ENCODE measurements at places on chromosomes 2 and 18. TPM values are rescaled to one million over a fixed set of nuclear protein-coding genes. Genes with fewer than 3 reads are reported as not detected.

GRCh38 chr2:225400060-225400511 lies 576 bp downstream of the NYAP2 start:
- DNase-seq, result peak; percentile 19

Gene ERLEC1
- polyA plus RNA-seq, result 40.4 TPM

DNA sequence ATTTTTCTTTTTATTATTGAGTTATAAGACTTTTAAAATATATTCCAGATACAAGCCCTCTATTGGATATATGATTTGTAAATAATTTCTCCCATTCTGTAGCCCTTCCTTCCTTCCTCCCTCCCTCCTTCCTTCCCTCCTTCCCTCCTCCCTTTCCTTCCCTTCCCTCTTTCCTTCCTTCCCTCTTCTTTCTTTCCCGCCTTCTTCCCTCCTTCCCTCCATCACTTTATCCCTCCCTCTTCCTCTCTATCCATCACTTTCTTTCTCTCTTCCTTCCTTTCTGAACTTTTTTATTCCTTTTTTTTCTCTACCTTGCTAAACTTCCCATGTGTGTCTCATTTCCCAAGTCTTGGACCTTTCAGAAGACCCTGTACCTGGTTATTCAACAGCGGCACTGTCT lies 45.5 kb upstream of the ELOA2 start:
- no peak for DNase-seq

DNA sequence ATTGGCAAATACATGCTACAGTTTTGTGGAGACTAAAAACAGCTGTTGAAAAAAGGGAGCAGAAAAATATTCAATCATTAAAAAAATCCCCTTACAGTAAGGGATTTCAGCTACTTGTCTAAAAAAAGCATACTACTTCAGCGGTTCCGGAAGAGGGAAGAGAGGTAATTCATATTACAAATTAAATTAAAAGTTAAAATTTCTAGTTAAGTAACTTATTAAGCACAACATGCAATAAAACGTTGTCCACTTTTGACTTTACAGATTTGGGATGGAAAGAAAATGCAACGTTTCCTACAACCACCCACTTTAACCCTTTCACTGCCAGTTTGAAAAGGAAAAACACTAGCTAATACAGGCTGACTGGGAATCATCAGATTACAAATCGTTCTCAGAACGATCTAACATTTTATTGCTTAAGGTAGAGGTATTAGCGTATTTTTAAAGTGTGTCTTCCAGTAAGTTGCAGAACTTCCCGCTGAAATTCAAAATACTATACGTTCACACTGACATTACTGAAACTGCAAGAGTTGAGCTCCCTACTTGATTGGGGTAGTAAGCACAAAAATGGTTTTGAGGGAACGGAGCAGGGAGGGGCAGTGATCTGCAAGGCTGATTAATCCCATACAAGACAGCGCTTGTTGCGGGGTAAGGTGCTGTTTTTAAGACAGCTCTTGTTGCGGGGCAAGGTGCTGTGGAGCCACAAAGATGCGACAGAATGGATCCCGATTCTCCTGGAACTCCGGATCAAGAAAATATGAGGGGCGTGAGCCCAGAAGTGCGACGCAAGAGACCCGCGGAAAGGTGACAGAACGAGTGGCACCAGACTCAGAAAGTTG lies 743 bp downstream of the HADHA start:
- no peak for DNase-seq

DNA sequence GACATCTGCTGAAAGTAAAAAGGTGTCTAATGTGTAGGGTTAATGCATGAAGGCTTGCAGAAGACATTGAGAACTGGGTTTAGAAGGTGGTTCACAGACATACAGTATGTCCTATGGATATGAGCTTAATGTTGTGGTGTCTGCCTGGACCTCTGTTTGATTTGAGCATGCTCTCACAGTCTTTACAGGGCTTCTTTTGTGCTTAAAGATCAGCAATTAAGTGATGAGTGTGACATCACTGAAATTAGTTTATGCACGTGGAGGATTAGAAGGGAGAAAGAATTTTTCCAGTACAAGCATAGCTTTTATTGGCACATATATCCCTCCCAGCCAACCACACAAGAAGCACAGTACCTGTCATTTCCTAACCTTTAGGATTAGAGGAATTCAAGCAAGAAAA lies 367.5 kb upstream of the RAB12 start:
- DNase-seq, result no peak

DNA sequence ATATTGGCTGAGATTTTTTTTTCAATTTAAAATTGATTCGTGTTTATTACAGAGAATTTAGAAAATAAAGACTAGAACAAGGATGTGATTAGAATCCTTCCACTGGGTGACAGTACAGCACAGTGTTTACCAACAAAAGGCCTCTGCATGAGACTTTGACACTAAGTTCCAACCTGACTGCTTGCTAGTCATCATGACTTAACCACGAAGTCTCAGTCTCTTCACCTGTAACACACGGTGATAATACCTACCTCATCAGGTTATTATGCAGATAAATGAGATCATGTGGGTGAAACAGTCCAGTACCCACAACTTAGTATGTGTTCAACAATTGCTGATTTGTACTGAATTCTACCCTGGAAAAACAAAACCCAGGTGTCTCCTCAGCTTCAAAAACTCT lies 151.2 kb downstream of the STK39 start:
- no peak for DNase-seq

DNA sequence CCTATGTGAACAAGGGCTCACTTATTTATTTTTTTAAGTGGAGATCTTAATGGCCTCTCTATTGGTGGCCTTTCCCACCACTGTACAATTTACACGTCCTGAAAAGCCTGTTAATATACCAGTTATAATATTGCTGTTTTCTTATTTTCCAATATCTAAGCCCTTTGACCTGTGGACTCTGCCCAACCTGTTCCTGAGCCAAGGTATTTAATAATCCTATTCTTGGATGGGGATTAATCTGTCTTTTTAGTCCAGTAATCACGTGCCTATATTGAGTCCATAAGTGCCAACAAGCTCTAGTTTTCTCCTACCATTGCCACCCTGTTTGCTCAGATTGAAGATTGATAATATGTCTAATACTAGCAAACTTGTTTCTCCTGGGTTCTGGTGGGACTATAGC lies 42.7 kb downstream of the MBD5 start:
- no peak for DNase-seq

DNA sequence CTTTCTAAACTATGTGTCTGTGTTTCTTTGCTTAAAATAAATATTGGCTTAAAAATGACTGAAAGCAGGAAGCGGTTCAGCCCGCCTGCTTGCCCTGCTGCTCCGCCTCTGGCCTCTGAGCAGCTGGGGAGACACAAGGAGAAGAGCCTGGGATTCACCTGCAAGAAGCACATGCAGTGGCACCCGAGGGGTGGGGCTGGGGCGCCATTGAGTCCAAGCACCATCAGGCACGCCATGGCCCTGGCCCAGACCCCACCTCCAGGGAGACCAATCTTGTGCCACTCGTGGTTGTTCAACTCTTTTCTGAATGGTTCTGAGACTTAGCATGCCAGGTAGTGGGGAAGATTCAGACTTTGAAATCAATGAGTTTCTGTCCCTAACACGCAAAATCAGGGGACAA lies 495.5 kb upstream of the MYT1L start:
- no peak for DNase-seq
